Mucosa of gallbladder (tissue), 1 donor: ENCODE measurements at places on chromosomes 11 and 22. TPM values are rescaled to one million over a fixed set of nuclear protein-coding genes. Genes with fewer than 3 reads are reported as not detected.

- DNase-seq: no peak
These were observed 98.0 kb upstream of the LDLRAD3 start for GRCh38 chr11:35845860-35846259.

SCGB1D4 gene
- not detected for total RNA-seq

DNA sequence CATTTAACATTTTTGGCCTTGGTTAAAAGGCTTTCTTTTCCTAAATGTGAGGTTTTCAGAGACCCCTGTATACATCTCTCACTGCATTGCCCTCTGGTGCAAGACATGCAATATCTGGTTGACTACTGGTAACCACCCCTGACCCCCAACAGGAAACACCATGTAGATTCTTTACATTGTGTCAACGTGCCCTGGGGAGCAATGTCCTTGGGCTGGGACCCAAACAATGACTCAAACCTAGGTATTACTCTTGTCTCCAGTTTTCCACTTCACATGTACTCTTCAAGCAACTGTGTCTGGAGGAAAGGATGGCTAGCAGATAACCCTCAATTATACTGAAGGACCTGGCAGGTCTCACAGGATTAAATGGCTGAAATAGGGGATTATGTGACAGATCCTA is 1.1 kb upstream of the GPR83 start:
- DNase-seq: no peak

DNA sequence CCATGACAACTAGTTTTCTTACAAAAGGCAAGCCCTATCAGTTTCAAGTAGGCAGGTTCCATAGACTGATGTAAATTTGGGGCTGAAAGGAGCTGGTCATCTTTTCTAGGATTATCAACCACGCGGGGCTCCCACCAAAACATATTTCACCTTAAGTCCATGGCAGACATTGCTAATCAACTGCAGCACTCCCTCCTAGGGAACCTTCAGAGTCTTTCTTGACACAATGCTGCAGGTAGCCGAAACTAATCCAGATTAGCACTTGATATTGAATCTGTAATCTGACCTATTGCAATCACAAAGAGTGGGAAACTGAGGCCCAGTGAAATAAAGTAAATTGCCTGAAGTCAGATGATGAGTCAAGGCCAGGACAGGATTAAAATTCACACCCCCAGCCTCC is 32.5 kb downstream of the MN1 start:
- DNase-seq: no peak

FAM180B gene
- total RNA-seq: 0.14 TPM

DNA sequence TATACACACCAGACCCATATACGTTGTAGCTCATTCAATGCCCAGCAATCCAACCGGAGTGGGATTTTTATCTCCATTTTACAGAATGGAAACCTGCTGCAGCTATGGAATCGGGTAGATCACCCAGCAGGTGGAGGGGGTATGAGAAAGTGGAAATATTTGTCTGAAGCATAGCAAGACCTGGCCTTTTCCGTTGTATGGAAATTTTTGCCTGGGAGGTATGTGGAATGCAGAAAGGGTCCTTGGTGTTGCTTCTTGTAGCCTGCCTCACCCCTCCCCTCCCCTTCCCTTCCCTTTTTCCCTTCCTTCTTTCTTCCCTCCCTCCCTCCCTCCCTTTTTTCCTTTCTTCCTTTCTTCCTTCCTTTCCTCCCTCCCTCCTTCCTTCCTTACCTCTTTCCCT is 15.2 kb downstream of the TSPAN18 start:
- no peak for DNase-seq

TRMU gene
- 43.5 TPM for total RNA-seq

SORL1 gene
- 71.3 TPM for total RNA-seq

GRCh38 chr11:69660001-69660500 is 15.1 kb downstream of the LTO1 start:
- DNase-seq: no peak
